Stimulated activated CD4-positive, alpha-beta T cell treated with anti-CD3 and anti-CD28 coated beads, Interleukin-4, amount 100 ng/mL, for 1 hour (primary cell): ENCODE measurements at places on chromosomes 6 and 20.

DNA sequence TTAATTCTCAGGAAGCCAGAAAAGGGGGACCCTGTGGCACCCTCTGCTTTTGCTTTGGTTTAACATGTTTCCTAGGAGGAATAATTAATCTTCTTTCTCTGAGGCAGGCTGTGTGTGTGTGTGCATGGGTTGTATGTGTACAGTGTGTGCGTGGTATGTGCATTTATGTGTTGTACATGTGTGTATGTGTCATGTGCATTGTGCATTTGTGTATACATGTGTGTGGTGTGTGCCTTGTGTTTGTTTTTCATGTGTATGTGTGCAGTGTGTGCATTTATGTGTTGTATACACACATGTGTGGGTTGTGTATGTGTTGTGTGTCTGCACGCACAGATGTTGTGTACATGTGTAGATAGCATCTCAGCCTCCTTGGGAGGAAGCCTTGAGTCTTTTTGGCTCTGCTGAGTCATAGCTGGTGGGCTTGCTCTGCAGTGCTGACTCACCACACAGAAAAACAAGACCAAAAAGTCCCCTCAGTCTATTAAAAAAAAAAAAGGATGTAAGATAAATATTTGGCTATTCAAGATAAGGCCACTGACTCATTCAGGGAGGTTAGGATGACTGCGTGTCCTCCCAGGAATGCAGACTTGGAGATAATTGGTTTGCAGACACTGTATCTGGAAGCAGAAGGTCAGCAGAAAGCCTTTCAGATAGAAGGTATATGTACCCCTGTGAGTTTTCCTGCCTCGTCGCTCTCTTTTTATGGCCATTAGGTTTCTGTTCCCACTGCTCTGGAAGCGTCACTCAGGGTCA lies 58.6 kb downstream of the SYNJ2 start:
- DNase-seq, result peak; percentile 24

DNA sequence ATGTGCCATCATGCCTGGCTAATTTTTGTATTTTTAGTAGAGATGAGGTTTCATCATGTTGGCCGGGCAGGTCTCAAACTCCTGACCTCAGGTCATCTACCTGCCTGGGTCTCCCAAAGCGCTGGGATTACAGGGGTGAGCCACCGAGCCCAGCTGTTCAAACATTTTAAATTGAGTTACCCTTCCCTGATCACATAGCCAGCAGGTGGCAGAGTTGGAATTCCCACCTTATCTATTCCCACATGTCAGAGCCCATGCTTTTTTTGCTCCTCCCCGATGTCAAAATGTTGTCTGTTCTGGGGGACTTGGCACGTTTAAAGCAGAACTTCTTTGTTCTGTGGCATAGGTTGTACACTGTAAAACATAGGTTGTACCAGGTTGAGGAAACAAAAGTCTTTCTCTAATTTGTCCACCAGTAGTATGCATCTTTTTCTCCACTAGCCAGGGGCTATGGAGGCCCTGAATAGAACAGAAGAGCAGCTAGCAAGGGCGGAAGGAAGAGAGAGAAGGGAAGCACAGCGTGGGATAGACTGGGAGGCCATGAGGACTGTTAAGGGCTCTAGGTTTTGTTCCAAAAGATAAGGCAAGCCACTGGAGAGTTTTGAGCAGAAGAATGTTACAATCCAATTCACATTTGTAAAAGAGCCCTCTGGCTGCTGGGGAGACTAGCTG lies 7.3 kb upstream of the LBP start:
- no peak for DNase-seq

DNA sequence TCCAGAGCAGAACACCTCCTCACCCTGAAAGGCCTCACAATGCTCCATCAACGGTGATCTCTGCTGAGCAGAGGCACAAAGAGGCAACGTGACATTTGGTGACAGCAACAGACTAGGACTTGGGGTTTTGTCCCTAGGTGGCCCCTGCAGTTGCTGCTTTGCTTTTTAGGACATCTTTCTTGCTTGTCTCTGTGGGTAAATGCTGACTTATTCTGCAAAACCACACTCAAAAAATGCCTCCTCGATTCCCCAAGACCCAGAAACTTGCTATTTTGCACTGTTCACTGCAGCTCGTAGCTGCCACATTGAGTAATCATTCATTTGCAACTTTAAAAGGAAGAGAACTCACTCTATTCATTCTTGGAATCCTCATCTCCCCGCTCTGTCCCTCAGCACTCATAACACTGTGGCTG lies 209.9 kb downstream of the LY86 start:
- DNase-seq, result no peak

- peak; percentile 3 for DNase-seq
These were observed 110.4 kb upstream of the ARMC2 start for GRCh38 chr6:108737594-108738546.

DNA sequence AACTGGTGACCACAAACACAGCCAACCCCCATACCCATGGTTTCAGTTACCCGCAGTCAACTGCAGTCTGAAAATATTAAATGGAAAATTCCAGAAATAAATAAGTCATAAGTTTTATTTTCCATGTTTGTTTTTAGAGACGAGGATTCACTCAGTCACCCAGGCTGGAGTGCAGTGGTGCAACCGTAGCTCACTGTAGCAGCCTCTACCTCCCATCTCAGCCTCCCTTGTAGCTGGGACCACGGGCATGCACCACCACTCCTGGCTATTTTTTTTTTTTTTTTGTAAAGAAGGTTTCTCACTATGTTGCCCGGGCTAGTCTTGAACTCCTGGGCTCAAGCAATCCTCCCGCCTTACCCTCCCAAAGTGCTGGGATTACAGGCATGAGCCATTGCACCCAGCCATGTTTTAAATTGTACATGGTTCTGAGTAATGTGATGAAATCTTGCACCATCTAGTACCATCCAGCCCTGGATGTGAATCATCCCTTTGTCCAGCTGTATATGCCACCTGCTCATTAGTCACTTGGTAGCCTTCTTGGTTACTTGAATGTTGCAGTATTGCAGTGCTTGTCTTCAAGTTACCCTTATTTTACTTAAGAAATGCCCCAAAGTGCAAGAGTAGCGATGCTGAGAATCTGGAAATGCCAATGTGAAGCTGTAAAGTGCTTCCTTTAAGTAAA lies 14.5 kb downstream of the CSNK2A1 start:
- no peak for DNase-seq

GRCh38 chr6:139373154-139373927 lies 1.1 kb downstream of the CITED2 start:
- peak; percentile 73 for DNase-seq

DNA sequence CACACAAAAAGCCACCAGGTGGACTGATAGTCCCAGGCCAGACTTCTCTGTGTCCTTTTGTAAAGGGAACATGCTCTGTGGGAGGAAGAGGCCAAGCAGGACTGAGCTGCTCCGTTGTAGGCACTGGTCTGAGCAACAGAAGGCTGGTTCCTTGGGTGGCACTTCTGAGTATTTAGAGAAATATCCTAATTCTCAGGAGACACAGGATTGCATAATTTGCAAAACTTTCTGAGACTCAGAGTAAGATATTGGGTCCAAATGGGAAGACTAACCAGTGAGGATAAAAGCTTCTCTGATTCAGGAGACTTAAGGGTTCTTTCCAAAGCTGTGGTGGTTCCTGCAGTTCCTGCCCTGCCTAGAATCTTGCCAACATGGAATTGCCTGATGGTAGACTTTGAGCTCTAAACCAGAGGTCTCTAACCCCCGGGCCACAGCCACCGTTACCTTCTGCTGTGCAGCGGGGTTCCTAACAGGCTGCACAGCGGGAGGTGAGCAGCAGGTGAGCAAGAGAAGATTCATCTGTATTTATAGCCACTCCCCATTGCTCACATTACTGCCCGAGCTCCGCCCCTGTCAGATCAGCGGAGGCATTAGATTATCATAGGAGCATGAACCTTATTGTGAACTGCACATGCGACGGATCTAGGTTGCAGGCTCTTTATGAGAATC lies 107.0 kb downstream of the OLIG3 start:
- no peak for DNase-seq

DNA sequence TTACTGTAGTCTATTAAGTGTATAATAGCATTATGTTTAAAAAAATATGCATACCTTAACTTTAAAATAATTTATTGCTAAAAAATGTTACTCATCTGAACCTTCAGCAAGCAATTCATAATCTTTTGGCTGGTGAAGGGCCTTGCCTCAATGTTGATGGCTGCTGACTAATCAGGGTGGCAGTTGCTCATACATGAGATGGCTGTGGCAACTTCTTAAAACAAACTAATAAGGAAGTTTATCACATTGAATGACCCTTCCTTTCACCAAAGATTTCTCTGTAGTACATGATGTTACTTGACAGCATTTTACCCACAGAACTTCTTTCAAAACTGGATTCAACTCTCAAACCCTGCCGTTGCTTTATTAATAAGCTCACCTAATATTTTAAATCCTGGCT lies 84.0 kb downstream of the TASP1 start:
- no peak for DNase-seq

- DNase-seq, result no peak
These were observed 34.5 kb upstream of the HLA-A start for GRCh38 chr6:29907637-29908340.

GRCh38 chr6:40794586-40794985 lies 207.4 kb upstream of the LRFN2 start:
- no peak for DNase-seq

DNA sequence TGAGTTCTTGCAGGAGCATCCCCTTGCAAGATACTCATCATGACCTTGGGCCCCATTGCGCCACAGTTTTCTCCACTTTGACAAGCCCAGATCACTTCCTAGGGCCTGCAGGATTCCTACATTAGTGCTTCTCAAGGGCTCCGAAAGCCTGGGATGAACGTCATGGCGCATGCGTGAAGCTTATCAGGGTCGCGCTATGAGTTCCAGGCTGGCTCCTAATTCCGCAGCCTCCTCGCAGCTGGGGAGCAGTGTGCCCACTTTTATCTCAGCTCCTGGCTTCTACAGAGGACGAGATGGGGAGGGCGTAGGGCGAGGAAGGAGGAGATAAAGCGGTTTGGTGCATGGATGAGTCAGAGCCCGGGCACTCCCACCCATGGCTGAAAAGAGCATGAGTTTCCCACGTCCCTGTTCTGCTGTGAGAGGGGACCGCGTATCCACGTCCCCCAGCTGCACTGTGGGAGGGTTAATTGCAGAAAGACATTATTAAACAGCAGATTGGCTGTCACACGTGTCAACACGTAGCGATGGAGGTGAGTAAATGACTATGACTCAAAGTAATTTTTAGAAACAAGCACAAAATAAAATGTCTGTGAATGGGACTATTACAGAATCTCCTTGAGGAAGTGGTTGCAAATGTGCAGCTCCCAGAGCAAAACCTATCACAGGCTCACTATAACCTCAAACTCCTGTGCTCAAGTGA lies 72.9 kb upstream of the DSP start:
- peak; percentile 18 for DNase-seq

GRCh38 chr20:44282192-44282591 lies 28.8 kb downstream of the FITM2 start:
- no peak for DNase-seq

- DNase-seq, result no peak
These were observed 175.2 kb downstream of the MRPL14 start for GRCh38 chr6:43951756-43952675.

DNA sequence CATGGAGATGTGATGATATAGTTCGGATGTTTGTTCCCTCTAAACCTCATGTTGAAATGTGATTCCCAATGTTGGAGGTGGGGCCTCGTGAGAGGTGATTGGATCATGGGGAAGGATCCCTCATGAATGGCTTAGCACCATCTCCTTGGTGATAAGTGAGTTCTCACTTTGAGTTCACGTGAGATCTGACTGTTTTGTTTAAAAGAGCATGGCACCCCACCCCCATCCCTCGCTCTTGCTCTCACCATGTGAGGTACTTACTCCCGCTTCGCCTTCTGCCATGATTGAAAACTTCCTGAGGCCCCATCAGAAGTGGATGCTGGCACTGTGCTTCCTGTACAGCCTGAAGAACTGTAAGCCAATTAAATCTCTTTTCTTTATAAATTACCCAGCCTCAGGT lies 10.9 kb downstream of the SLC32A1 start:
- DNase-seq, result no peak

DNA sequence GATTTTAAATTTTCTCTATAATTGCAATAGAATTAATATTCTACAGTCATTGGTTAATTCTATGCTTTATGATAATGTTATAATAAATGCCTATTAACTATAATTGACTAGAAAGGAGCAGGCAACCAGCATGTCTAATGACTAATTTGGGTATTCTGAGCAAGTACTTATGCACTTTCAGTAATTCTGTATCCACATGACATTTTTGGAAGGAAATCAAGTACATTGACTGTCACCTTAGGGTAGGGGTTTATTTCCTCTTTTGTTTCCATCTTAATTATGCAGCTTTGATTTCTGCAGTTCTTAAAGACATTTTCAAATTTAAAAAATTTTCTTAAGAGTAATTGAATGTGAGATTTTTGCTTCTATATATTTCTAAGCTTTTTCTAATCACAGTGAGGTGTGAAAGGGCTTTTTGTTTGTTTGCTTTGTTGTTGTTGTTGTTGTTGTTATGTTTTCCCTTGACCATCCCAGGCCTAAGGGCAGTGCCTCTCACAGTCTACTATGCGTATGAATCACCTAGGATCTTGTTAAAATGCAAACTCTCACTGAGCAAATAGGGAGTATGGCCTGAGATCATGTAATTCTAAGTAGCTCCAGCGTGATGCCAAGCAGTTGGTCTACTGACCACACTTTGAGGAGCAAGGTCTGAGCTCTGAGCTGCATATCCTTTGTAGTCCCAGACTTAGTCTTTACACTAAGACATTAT lies 467.1 kb upstream of the RNF217 start:
- no peak for DNase-seq

DNA sequence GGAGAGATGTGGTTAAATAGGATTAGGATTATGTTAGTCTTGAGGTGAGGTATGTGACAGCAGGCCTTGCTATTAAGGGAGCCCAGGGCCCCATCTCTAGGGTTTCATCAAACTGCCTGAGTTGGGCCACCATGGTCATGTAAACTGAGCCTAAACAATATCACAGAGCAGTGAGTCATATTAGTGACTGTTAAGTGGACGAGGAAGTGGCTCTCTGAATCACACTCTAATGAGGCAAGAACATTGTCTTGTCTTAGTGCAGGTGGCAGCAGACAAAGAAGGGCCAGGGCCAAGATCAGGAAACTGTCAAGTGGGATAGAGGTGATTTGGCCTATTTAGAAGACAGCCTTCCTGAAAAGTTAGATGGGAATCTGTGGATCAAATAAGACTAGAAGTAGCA lies 23.1 kb downstream of the ENPP3 start:
- no peak for DNase-seq

- no peak for DNase-seq
These were observed 28.5 kb upstream of the TMEM14A start for GRCh38 chr6:52642368-52642767.

- no peak for DNase-seq
These were observed 9.1 kb upstream of the CST4 start for GRCh38 chr20:23697947-23698346.

DNA sequence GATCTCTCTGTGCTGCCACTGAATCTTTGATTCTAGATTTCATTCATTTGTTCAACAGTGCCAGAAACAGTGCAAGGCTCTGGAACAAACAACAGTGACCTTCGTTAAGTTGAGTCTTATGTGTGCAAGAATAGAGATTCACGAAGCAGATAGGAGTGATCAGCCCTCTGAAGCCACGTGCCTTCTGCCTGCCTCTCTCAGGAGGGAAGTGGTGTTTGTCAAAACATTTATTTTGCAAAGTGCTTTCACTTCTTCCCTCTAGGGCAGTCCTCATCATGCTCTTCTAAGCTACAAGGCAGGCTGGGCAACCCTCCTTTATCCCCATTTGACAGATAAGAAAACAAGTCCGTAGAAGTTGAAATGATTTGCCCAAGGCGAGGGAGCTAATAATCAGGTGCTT lies 204.3 kb downstream of the TFAP2C start:
- DNase-seq, result no peak

- no peak for DNase-seq
These were observed 10.6 kb downstream of the MYB start for GRCh38 chr6:135191508-135192255.
